ENCODE measurements at places on chromosomes 4 and X. TPM values are rescaled to one million over a fixed set of nuclear protein-coding genes. Genes with fewer than 3 reads are reported as not detected.

NDST4 gene
- 0.37 TPM for total RNA-seq

ANAPC4 gene
- total RNA-seq: 37.2 TPM

SLC4A4 gene
- 1.4 TPM for total RNA-seq

NUDT6 gene
- total RNA-seq: 6.5 TPM

PDK3 gene
- total RNA-seq: 13.8 TPM

DNA sequence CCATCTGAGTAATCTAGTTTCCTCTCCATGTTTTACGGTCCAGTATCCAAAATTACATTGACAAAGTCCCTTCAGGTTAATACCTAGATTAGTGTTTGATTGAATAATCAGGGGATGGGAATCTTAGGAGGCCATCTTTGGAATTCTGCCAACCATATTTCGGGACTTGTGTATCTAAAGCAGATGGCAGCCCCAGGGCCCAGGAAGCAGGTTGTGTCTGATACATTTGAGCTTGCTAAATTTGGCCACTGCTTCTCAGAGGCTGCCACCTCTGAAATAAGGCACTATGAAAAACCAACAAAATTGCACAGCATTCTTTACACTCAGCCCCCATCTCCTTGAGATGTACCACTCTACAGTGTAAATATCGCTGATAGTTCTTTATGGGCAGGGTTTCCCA lies 102.1 kb downstream of the ASB9 start:
- no peak for DNase-seq

GRCh38 chrX:133497356-133497755 lies 82.1 kb upstream of the GPC4 start:
- no peak for DNase-seq

DNA sequence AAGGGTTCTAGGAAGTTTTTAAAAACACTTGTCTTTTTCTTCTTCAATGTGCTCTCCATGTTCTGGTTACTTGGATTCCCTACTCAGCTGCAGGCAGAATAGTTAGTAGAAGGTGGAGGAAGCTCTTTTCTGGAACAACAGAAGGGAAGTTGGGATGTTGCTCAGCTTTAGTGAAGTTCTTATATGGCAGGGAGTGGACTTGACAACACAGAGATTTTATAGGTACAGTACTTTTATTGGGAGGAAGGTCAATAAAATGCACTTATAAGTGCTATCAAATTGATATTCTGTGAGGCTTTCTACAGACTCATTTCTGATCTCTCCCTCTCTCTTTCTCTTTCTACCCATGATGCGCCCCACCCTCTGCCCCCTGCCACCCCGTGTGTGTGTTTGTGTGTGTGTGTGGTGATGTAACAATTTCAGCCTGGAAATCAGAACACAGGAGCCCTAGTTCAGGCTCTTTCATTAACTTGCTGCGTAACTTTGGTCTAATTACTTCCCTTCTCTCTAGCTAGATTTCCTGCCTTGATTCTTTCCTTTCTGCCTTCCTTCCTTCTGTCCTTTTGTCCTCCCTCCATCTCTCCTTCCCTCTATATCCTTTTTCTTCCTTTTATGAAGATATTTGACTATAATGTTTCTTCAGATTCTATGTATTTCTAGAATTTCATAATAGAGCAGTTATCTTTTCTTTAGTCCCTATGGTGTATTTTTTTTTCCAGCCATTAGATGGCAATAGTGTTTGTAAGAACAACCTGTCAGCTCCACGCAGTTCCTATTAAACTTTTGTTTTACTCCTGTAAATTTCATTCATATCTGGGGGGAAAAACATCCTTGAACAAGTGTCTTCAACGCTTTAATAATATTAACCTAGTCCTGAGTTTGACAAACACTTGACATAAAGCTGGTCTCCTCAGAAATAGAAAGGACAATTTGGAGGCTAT lies 37.1 kb downstream of the HEPH start:
- DNase-seq: no peak

GRCh38 chr4:60389633-60390032 lies 810.5 kb upstream of the ADGRL3 start:
- no peak for DNase-seq

- DNase-seq: no peak
Observed at GRCh38 chrX:110568441-110568840, 209.8 kb downstream of the RTL9 start.

DNA sequence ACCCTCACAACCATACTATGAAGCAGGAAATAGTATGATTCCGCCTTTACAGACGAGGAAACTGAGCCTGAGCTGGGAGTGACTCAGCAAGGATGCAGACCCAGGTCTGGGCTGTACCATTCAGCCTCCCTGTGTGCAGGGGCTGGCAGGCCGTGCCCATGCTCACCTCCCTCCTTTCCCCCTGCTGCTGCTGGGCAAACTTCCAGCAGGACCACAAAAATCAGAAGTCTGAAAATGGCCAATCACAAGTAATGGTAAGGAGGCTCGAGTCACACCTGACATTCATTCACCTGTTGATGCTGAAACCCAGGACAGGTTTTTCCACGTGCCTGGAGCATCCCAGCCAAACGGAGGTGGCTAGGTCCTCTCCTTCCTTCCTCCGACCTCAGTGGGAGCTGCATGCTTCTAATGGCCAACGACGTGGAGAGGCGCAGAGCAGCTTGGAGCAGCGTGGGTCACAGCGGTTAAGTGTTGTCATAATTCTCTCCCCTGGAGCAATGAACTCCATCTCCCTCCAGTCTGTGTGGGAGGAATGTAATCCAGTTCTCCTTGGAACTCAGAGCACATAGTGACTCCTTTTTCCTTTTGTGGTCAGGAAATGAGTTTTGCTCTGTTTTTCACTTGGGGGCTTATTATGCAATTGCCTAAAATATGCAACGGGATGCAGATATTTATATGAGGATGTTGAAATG lies 371.7 kb downstream of the BCOR start:
- peak; percentile 31 for DNase-seq

DNA sequence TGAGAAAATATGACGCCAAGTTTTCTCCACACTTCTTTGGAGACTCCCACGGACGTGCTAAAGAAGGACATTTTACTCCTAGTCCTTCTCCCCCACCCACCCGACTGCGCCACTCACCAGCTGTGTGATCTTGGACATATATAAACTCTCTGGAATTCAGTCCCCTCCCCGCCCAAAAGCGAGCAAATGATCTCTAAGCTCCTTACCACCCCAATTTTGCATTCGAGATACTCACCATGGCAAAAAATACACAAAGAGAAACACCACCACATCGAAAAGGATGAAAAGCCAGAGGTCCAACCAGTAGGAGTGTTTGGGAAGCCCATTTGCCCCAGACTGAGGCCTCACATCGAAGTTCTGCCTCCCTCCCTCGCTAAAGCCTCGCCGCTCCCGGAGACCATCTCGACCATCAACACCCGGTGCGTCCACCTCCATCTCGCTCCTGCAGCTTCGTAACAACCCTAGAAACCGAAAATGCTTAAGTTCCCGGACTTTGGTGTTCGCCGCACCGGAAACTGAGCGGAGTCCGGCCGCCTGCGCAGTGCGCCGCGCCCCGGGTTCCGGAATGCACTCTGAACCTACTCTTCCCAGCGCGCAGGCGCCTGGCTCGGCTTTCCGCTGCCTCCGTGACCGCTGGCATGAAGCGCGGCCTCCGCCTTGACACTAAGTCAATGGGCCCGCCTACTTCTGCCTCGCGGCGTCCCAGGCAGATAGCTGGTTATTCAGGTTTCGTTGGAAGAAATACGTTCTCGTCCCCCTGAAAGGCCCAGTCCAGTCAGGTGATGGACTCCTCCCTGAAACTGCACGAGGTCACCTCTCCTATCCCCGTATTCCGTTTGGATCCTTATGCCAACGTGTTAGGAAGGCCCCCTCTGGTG lies 21.6 kb downstream of the FABP2 start:
- peak; percentile 93 for DNase-seq

GRCh38 chr4:8912506-8912905 lies 40.9 kb upstream of the HMX1 start:
- DNase-seq: peak; percentile 2

DNA sequence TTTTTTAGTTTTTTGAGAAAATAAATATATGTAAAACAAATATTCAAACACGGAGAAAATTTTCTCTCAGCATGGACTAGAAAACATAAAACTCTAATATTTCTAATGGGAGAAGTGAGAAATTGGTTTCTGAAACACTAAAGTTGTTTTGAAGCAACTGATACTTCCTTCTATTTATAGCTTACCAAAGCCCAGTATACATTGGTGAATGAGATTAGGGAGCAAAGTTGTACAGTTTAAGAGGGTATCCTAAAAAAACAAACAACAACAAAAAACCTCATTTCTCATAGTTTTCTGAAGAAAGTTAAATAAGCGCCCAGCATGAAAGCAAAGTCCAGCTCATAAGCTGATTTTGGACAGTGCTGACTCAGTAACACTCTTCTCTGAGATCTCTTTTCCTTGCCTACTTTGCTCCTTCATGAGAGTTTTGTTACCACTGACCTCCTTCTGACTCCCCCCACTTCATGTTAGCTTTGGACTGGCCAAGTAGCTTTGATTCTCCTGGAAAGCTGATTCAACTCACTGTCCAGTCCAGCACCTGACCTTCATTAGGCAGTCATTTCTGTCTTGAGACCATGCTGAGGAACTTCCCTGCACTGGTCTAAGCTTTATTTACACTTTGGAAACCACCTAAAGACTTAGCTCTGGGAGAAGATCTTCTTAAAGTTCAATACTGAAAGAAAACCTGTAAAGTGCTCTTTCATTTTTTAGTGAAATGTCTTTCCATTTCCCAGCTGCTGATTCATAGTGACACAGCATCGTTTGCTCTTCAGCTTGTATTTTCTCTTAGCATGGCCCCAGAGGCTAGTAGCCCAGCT lies 21.8 kb upstream of the P2RY10 start:
- DNase-seq: no peak

DNA sequence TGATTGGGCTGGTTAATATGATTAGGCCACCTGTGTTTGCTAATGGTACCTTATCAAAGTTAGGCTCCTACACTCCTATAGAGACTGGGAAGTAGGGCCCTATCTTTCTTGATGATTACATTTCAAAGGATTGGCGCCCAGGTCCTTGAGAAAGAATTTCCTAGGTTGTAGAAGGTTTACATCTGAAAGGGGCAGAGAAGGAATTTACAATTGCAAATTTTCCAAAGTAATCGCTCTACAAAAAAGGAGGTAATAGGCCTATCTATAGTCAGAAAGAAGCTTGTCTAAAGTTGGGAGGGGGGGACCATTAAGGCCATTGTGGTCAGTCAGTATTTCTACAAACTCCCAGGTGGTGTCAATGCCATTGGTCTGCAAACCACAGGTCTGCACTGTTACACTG lies 638.4 kb downstream of the IL1RAPL1 start:
- no peak for DNase-seq
